ENCODE measurements at places on chromosomes 6 and 20.

- no peak for DNase-seq
Observed at GRCh38 chr6:9101920-9102319, 666.6 kb upstream of the SLC35B3 start.

DNA sequence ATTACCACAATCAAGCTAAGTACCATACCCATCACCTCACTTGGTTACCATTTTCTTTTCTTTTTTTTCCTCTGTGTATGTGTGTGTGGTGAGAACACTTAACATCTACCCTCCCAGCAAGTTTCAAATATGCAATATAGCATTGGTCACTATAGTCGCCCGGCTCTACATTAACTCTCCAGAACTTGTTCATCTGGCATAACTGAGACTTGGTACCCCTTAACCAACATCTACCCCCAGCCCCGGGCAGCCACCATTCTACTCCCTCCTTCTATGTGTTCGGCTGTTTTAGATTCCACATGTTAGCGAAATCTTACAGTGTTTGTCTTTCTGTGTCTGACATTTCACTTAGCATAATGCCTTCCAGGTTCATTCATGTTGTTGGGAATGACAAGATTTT lies 89.0 kb upstream of the TOP1 start:
- DNase-seq, result no peak

- no peak for DNase-seq
Observed at GRCh38 chr6:48111575-48111974, 578 bp upstream of the PTCHD4 start.

GRCh38 chr6:90393232-90393884 lies 96.7 kb upstream of the BACH2 start:
- DNase-seq, result peak; percentile 38

DNA sequence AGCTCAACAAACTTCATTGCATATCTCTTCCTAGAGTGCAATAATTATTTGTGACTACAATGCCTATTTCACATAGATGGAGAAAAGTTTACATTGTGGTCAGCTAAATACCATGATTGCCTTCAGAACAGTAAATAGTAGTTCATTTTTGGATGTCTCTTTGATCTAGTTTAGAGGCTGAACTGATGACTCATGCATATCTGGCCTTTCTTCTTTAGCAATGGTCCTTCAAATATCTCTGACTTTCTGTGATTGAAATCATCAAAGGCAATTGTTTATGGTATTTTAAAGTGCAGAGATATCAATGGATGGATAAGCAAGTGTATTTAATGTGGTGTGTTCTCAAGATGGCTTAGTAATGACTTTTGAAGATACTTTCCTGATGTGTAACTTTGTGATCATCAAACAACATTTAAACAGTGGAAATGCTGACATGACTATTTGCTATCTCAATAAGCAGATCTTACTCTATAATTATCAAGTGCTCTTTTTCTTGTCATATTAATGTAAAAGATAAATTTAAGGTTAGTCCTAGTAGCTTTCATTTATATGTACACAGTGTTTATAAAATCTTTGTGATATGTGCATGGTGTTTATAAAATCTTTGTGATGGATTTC lies 523.7 kb upstream of the SLC35B3 start:
- no peak for DNase-seq

GRCh38 chr20:37475252-37475651 lies 45.8 kb upstream of the NNAT start:
- DNase-seq, result no peak

- no peak for DNase-seq
Observed at GRCh38 chr20:33781133-33781532, 30.0 kb upstream of the CHMP4B start.

Data from activated T-helper 1 cell treated with anti-CD3 and anti-CD28 coated beads, Interleukin-2, amount 50 U/mL, for 16 hours (primary cell).